ENCODE measurements at places on chromosomes 12 and 14.

- no peak for DNase-seq
Measured at GRCh38 chr14:99029916-99030305, 242.1 kb downstream of the BCL11B start.

DNA sequence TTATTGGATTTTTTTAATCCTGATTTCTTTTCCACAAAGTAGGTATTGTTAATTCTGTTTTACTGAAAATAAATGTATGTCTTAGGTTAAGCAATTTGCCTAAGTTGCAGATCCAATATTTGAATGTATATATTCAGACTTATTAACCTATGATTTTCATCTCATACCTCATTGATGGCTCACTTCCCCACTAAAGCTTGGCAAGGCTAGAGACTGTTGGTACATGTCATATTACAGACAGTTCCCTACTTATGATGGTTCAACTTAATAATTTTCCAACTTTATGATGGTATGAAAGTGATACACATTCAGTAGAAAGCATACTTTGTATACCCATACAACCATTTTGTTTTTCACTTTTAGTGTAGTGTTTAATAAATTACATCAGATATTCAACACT, 33.2 kb upstream of the KCNH3 start:
- DNase-seq = no peak

- no peak for DNase-seq
Measured at GRCh38 chr12:4178424-4179170, 95.0 kb upstream of the CCND2 start.

- no peak for DNase-seq
Measured at GRCh38 chr14:55913324-55914025, 204.7 kb upstream of the PELI2 start.

DNA sequence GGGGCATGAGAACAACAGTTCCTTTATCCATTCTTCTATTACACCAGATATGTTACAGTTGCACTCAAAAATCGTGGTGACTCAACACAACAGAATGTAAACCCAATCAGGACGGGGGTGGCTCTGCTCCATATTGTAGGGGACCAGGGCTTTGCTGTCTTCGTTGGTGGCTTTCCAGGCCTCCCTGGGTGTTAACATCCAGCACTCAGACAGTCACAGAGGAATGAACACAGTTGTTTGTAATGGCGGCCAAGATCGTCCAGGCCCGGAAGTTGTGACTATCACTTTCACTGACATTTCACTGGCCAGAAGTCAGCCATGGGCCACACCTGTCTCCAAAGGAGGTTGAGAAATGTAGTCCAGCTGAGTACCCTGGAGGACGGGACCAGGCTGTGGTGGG, 204.1 kb downstream of the CACNA1C start:
- DNase-seq = no peak

GRCh38 chr12:31906557-31907301, 52.5 kb upstream of the RESF1 start:
- DNase-seq = no peak

All from stimulated activated CD4-positive, alpha-beta T cell treated with anti-CD3 and anti-CD28 coated beads, TNF-alpha, amount 100 ng/mL, for 4 hours (primary cell).